ENCODE measurements at places on chromosomes 1 and 21. TPM values are rescaled to one million over a fixed set of nuclear protein-coding genes. Genes with fewer than 3 reads are reported as not detected.

ASTN1 gene
- total RNA-seq = not detected

CFAP74 gene
- total RNA-seq = not detected

GPR52 gene
- 9.7 TPM for total RNA-seq

DYNLT4 gene
- total RNA-seq = not detected

TOMM40L gene
- total RNA-seq = 16.0 TPM

NFIA gene
- 18.8 TPM for total RNA-seq

MTFR1L gene
- 43.4 TPM for total RNA-seq

ACTL8 gene
- not detected for total RNA-seq

RHD gene
- total RNA-seq = not detected

GRCh38 chr1:61083013-61083806 lies 849 bp downstream of the NFIA start:
- DNase-seq = peak; percentile 18

DNA sequence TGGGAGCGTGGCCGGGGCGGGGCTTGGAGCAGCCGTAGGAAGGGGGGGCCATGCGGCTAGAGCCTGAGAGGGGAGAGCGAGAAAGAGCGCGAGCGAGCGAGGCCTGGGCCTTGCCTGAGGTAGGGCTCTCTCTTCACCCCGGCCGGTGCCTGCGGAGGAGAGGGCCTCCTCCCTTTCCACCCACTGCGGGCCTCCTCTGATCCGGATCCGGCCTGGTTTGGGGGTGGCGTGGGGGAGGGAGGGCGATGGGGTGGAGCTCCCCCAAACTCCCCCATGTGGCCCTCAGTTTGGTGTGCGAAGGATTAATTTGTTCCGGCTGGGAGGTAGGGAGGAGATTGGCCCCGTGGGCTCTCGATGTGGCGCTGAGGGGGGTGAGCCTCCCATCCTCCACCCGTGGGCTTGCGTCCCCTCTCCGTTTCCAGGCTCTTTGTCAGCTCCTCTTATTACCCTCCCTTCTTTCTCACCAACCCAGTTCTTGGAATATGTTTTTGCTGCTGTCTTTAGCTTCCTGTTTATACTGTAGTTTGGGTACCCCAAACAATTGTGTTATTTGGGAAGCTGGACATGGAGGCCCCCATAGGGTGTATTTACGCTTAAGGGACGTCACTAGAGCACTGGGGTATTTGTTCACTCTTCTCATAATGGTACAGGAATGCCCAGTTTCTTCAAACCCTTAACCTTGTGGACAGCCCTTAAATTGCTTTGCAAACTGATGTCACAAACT lies 685 bp downstream of the UBAP2L start:
- peak; percentile 74 for DNase-seq

GRCh38 chr1:199161319-199161680 lies 522.5 kb downstream of the PTPRC start:
- no peak for DNase-seq

GRCh38 chr21:35614396-35614921 lies 445.9 kb downstream of the SETD4 start:
- no peak for DNase-seq

- no peak for DNase-seq
Measured at GRCh38 chr1:235644693-235645305, 4.8 kb downstream of the GNG4 start.

DNA sequence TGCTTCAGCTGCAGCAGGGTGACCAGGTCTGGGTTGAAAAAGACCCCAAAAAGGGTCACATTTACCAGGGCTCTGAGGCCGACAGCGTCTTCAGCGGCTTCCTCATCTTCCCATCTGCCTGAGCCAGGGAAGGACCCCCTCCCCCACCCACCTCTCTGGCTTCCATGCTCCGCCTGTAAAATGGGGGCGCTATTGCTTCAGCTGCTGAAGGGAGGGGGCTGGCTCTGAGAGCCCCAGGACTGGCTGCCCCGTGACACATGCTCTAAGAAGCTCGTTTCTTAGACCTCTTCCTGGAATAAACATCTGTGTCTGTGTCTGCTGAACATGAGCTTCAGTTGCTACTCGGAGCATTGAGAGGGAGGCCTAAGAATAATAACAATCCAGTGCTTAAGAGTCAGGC lies 2.9 kb downstream of the C1QA start:
- DNase-seq = peak; percentile 25

DNA sequence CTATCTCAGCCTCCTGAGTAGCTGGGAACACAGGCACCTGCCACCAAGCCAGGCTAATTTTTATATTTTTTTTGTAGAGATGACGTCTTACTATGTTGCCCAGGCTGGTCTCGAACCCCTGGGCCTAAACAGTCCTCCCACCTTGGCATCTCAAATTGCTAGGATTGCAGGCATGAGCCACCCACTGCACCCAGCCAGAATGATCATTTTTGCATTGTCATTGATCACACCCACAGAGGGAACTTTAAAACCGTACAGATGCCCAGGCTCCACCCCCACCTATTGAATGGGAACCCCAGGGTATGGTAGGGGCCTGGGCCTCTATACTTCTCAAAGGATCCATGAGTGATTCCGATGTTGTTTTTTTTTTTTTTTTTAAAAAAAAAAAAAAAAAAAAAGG lies 36.7 kb downstream of the ETNK2 start:
- no peak for DNase-seq

DNA sequence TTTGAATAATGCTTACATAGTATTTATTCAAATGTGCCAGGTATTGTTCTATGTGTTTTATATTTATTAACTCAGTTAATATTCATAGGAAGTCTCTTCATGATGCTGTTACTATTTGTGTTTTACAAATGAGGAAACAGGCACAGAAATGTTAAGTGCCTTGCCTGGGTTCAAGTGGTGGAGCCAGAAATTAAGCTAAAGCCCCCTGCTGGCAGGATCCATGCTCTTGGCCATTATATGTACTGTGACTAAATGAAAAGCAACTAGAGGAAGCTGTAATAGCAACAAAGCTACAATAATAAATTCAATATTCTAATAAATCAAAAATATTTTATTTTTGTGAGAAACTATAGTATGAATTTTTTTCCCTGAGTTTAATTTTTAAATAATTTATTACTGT lies 30.0 kb downstream of the IARS2 start:
- peak; percentile 22 for DNase-seq

GRCh38 chr1:164880644-164881043 lies 321.7 kb downstream of the PBX1 start:
- DNase-seq = no peak

DNA sequence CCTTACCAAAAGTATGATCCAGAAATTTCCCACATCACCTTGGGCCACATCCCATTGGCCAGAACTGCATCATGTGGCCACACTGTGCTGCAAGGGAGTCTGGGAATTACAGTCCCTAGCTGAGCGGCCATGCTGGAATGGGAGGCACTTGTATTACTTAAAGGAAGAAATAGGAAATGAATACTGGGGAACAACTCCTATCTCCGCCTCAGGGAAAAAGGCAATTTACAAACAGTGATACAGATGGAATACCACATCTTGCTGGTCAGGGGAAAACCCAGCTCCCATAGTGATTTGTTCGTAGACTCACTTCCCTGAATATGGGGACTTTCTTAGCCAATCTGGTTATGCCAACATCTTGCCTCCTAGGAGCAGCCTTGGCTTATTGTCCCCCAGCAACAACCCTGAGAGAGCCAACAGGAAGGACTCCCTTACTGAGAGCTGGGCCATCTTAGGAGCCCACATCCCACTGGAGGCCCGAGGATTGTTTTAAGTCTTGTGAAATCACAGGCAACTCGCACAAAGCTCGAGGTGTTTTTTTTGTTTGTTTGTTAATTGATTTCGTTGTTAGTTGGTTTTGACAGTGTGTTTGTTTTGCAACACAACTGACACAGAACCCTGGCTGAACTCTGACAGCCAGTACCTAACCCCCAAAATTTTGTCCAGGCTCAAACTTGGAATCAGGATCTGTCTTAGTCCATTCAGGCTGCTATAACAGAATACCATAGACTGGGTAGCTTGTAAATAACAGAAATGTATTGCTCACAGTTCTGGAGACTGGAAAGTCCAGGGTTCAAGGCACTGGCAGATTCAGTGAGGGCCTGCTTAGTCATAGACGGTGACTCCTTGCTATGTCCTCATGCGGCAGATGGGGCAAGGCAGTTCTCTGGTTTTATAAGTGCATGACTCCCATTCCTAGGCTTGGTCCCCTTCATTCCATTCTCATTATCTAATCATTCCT lies 14.9 kb downstream of the CDA start:
- no peak for DNase-seq

DNA sequence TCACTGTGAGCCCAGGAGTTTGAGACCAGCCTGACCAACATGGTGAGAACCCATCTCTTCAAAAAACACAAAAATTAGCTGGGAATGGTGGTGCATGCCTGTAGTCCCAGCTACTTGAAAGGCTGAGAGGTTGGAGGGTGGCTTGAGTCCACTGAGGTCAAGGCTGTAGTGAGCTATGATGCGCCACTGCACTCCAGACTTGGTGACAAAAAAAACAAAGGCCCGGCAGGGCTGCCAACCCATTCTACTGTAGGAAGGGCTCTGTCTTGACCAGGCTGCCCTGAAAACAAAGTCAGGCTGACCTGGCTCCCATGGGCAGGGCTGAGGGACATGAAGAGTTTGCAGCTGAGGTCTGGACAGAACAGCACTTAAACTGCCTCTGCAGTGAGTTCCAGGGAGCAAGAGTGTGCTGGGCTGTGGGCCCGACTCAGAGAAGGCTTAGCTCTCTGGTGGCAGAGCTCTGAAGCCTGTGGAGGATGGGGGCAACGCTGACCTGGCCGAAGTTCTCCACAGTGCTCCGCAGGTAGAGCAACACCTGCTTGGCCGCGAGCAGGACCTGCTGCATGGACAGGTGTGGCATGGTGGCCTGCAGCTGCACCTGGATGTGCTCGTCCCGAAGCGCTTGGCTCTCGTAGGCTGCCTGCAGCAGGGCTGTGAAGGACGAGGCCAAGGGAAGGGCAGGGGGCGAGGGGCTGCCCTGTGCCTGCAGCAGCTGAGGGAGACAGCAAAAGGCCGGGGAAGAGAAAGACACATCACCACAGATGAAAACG lies 42.4 kb downstream of the URB1 start:
- no peak for DNase-seq

- no peak for DNase-seq
Measured at GRCh38 chr1:177981200-177981599, 11.3 kb upstream of the SEC16B start.

- no peak for DNase-seq
Measured at GRCh38 chr1:200146100-200146499, 118.6 kb downstream of the NR5A2 start.

GRCh38 chr1:85058311-85058710 lies 10.0 kb upstream of the MCOLN3 start:
- DNase-seq = no peak

- DNase-seq = no peak
Measured at GRCh38 chr1:203296460-203297073, 8.8 kb upstream of the BTG2 start.

DNA sequence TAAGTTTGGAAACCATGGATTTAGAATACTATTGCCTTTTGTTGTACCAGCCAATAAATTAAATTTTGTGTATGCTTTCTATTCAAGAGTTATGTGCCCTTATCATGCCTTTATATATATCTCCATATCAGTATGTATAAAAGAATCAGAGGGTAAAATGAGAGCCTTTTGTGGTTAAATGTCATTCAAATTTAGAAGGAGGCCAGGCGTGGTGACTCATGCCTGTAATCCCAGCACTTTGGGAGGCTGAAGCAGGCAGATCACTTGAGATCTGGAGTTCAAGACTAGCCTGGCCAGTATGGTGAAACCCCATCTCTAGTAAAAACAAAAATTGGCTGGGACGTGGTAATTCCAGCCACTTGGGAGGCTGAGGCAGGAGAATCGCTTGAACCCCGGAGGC lies 88.9 kb downstream of the XPR1 start:
- no peak for DNase-seq

GRCh38 chr21:44618504-44618903 lies 6.6 kb downstream of the KRTAP10-8 start:
- DNase-seq = peak; percentile 5

DNA sequence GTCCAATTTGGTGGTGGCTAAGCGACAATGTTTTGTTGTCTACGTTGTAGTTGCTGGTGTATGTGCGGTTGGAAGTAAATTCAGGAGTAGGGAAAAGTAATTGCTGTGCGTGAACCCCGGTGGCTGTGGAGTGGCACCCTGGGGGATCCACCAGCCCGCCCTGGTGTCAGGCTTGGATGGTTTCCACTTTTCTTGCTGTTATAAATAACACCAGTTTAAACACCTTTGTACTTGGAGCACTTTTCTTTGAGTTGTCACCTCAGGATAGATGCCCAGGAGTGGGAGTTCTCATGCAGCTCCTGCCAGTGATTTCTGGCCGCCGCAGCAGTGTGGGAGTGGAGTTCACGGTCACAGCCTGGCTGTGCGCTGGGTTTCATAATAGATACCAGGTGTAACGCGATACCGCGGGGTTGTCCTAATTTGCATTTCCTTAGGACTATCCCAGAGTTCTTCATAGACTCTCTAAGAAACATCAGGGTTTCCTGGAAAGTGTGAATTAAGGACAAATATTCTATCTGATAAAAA lies 12.8 kb upstream of the TMEM200B start:
- no peak for DNase-seq

- peak; percentile 79 for DNase-seq
Measured at GRCh38 chr1:205488074-205488723, 16.3 kb upstream of the CDK18 start.

DNA sequence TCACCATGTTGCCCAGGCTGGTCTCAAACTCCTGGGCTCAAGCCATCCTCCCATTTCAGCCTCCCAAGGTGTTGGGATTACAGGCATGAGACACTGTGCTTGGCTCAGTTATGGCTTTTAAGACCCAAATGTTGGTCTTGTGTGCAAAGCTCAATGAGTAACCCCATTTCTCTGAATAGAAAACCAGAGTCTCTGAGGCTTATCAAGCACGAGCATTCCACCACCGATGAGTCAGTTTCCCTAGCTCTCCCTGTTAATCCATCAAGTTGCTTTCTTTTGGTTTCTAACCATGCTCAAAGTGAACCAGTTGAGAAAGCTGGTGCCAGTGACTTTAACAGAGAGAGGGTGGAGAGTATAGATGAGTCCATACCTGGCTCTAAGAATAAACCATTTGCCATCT lies 350.9 kb upstream of the ADGRL2 start:
- no peak for DNase-seq

- no peak for DNase-seq
Measured at GRCh38 chr1:8035289-8035688, 9.2 kb upstream of the ERRFI1 start.

GRCh38 chr1:117335376-117336086 lies 31.7 kb upstream of the MAN1A2 start:
- no peak for DNase-seq

- DNase-seq = no peak
Measured at GRCh38 chr1:221829327-221830015, 87.6 kb upstream of the DUSP10 start.

DNA sequence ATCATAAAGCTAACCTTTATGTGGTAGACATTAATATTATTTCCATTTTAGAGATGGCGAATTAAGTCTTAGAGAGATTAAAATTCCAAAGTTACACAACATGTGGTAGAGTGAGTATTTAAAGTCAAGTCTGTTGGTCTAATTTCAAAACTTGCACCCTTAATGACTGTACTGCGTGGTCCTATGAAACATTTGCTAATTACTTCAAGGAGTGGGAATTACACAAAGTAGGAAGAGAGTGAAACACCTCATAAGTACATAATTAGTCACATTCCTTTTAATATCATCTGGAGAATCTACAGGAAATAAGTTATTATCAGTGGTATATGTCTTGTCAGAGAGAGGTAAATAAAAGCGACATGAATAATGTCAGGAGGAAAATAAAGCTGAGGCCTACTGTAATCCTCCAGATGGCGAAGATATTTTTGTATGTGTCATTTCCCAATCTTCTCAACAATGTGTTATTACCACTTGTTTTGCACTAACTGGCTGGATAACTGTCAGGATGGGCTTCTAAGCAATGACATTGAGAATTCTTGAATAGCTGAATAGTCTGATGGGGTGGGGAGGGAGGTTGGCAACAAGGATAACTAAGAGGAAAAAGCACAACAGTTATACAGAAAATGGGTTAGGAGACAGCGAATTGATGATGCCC lies 95.5 kb downstream of the TNFSF18 start:
- DNase-seq = no peak

Measured in OCI-LY7 (cell line).